ENCODE measurements at places on chromosomes 11 and 22. TPM values are rescaled to one million over a fixed set of nuclear protein-coding genes. Genes with fewer than 3 reads are reported as not detected.

OR9I1 gene
- total RNA-seq = not detected

TRIM48 gene
- not detected for total RNA-seq

PUS3 gene
- 12.4 TPM for total RNA-seq

KBTBD4 gene
- total RNA-seq = 22.5 TPM

OR51B5 gene
- total RNA-seq = not detected

C11orf86 gene
- total RNA-seq = not detected

ZNF280B gene
- total RNA-seq = 2.7 TPM

GRIK4 gene
- total RNA-seq = not detected

ZC3H12C gene
- 0.17 TPM for total RNA-seq

PTS gene
- total RNA-seq = 26.9 TPM

MIOX gene
- not detected for total RNA-seq

ART5 gene
- not detected for total RNA-seq

TNRC6B gene
- total RNA-seq = 137 TPM

DNA sequence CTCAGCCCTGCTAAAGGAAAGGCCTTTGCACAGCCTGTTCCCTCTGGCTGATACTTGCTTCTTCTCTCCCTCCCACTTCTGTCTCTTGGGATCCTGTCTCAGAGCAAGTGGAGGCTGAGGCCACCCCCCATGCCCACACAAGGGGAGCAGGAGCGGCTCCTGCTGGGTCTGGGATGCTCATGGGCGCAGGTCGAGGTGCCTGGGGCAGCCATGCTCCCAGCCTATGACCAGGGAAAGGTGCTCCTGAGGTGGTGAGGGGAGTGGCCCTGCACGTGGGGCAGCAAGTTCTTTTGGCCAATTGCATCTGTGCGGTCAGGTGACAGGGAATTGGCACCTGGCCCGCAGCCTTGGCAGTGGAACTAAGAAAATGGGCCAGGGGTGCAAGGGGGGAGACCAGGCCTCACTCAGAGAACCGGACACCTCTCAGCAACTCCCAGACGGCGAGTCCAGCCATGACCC lies 1.5 kb downstream of the MAPK11 start:
- no peaks in the 10 kb centered on the region for H3K36me3 ChIP-seq
- peaks cover 27% of the 10 kb centered on the region for H3K4me1 ChIP-seq
- no peaks in the 10 kb centered on the region for H3K27me3 ChIP-seq
- DNase-seq = no peak

- H3K27ac ChIP-seq = no peak overlapping the region
- H3K27me3 ChIP-seq = no peaks in the 10 kb centered on the region
- no peak overlapping the region for H3K4me3 ChIP-seq
- H3K4me1 ChIP-seq = no peaks in the 10 kb centered on the region
- no peak for DNase-seq
Observed at GRCh38 chr11:10588904-10589303, 20.4 kb upstream of the LYVE1 start.

- no peak overlapping the region for H3K27ac ChIP-seq
- H3K27me3 ChIP-seq = no peaks in the 10 kb centered on the region
- H3K4me1 ChIP-seq = peaks cover 3% of the 10 kb centered on the region
- no peaks in the 10 kb centered on the region for H3K36me3 ChIP-seq
- H3K4me3 ChIP-seq = no peak overlapping the region
Observed at GRCh38 chr22:37457093-37457893, 28.9 kb downstream of the MFNG start.

DNA sequence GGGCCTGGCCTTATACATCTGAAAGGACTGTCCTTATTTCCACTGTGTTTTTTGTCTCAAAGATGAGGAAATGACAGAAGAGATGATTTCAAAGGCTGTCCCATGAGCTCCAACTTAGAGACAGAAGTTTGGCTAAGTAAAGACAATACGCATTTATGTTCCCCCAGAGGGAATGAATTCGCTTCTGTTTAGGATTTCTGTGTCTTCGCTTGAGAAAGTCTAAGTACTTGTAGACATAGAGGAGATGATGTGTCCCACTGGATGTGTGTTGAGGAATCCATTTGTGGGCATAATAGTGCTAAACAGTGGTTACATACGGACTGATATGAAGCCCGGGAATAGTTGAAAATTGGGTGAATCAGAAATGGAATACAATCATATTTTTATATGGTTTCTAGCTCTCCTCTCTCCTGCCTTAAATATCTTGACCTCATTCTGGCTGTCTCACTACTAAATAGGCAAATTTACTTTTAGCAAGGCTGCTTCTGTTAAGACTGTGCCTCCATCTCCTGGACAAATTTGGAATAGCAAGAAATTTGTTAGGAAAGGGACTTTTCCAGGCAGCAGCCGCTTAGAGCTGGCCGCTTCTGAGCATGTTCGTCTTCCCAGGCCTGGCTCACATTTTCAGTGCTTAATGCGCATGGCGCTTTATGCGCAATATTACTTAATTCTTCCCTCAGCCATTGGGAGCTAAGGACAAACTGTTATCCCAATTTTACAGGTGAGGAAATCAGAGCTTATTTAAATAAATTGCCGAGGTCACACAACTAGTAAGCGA lies 1.9 kb upstream of the PEX26 start:
- H3K36me3 ChIP-seq = peaks cover 14% of the 10 kb centered on the region
- peak overlapping the region; percentile 72 for H3K27ac ChIP-seq
- H3K27me3 ChIP-seq = no peaks in the 10 kb centered on the region

GRCh38 chr11:121654843-121655536 lies 202.2 kb upstream of the SORL1-AS1 start:
- H3K36me3 ChIP-seq = no peaks in the 10 kb centered on the region
- H3K4me3 ChIP-seq = peak overlapping the region; percentile 54
- no peaks in the 10 kb centered on the region for H3K27me3 ChIP-seq
- no peak overlapping the region for H3K27ac ChIP-seq
- no peak for DNase-seq

DNA sequence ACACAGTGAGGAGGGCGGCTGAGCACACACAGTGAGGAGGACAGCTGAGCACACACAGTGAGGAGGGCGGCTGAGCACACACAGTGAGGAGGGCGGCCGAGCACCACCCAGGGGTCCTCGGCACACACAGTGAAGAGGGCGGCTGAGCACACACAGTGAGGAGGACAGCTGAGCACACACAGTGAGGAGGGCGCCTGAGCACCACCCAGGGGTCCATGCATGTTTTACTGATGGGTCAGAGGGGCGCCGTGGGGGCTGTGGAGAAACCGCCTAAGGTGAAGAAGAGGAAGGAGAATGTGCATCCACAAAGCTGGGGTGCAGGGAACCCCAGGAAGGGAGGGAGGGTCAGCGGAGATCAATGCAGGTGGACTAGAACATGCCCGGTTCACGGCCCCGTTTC lies 461.8 kb downstream of the BRD1 start:
- H3K4me3 ChIP-seq = no peak overlapping the region
- H3K27ac ChIP-seq = no peak overlapping the region
- H3K4me1 ChIP-seq = no peaks in the 10 kb centered on the region
- H3K36me3 ChIP-seq = no peaks in the 10 kb centered on the region

DNA sequence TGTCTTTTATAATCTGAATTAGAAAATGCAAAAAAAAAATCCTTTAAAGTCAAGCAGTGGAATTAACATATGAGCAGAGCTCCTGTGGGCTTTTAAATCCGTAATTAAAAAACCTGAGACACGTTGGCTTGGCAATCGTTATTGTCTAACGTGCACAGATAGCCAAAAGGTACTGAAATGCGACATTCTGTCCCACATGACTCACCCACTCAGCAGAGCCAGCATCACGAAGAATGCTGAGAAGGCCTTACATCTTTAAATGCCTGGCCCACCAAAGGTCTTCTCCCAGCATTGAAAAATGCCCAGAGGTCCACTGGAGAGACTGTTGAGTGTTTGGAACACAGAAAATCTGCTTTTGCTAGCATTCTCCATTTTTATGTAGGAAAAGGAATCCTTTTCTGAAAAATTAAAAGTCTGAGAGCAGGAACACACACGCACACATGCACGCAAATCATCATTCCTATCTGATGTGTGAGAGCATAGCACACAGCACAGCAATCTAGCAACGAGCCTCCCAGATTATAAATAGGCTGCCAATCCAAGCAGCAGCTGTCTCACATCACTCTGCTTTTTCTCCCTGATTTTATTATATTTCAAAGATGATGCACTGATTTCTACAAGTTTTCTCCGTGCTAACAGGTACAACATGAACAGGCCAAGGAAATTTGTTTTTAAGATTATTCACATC lies 94.5 kb downstream of the PHF21A start:
- H3K36me3 ChIP-seq = no peaks in the 10 kb centered on the region
- H3K4me3 ChIP-seq = no peak overlapping the region
- no peak overlapping the region for H3K27ac ChIP-seq
- no peaks in the 10 kb centered on the region for H3K27me3 ChIP-seq
- H3K4me1 ChIP-seq = no peaks in the 10 kb centered on the region
- DNase-seq = no peak

DNA sequence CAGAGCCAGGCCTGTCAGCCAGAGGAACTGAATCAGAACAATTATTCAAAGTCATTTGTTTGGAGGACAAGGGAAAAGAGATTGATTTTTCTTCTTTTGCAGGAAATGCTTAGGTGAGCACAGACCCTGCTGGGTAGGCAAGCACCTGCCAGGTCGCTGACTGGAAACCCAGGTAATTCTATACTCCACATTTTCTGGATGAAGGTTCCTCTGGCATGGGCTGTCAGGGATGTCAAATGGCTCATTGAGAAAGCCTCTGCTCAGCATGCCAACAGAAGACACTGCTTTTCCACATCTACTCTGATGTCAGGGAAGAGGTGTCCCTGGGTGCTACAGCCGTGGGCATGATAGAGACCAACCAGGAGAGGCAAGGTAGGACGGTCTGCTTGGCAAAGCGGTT lies 166.7 kb upstream of the SYN3 start:
- H3K27me3 ChIP-seq = no peaks in the 10 kb centered on the region

GRCh38 chr11:20021771-20022362 lies 138.4 kb downstream of the DBX1 start:
- no peak for DNase-seq
- no peak overlapping the region for H3K27ac ChIP-seq
- no peaks in the 10 kb centered on the region for H3K27me3 ChIP-seq

- H3K4me1 ChIP-seq = no peaks in the 10 kb centered on the region
- no peak overlapping the region for H3K4me3 ChIP-seq
- H3K27me3 ChIP-seq = no peaks in the 10 kb centered on the region
- H3K27ac ChIP-seq = no peak overlapping the region
- H3K36me3 ChIP-seq = no peaks in the 10 kb centered on the region
Observed at GRCh38 chr11:31443802-31444201, 65.6 kb downstream of the IMMP1L start.

- H3K4me1 ChIP-seq = no peaks in the 10 kb centered on the region
- H3K4me3 ChIP-seq = no peak overlapping the region
- no peaks in the 10 kb centered on the region for H3K27me3 ChIP-seq
- DNase-seq = no peak
- H3K27ac ChIP-seq = no peak overlapping the region
Observed at GRCh38 chr11:102121329-102121728, 11.1 kb downstream of the YAP1 start.

GRCh38 chr11:110317516-110317932 lies 21.1 kb upstream of the RDX start:
- no peaks in the 10 kb centered on the region for H3K27me3 ChIP-seq
- no peaks in the 10 kb centered on the region for H3K36me3 ChIP-seq
- no peak for DNase-seq
- no peak overlapping the region for H3K27ac ChIP-seq

- no peaks in the 10 kb centered on the region for H3K27me3 ChIP-seq
- H3K4me1 ChIP-seq = no peaks in the 10 kb centered on the region
- no peaks in the 10 kb centered on the region for H3K36me3 ChIP-seq
- H3K27ac ChIP-seq = no peak overlapping the region
- DNase-seq = no peak
Observed at GRCh38 chr22:32088084-32088483, 45.0 kb downstream of the SLC5A1 start.

GRCh38 chr11:4466131-4466870 lies 16.1 kb upstream of the OR52K1 start:
- no peak overlapping the region for H3K4me3 ChIP-seq
- H3K27ac ChIP-seq = no peak overlapping the region
- H3K36me3 ChIP-seq = no peaks in the 10 kb centered on the region
- no peaks in the 10 kb centered on the region for H3K4me1 ChIP-seq
- DNase-seq = no peak
- no peaks in the 10 kb centered on the region for H3K27me3 ChIP-seq

DNA sequence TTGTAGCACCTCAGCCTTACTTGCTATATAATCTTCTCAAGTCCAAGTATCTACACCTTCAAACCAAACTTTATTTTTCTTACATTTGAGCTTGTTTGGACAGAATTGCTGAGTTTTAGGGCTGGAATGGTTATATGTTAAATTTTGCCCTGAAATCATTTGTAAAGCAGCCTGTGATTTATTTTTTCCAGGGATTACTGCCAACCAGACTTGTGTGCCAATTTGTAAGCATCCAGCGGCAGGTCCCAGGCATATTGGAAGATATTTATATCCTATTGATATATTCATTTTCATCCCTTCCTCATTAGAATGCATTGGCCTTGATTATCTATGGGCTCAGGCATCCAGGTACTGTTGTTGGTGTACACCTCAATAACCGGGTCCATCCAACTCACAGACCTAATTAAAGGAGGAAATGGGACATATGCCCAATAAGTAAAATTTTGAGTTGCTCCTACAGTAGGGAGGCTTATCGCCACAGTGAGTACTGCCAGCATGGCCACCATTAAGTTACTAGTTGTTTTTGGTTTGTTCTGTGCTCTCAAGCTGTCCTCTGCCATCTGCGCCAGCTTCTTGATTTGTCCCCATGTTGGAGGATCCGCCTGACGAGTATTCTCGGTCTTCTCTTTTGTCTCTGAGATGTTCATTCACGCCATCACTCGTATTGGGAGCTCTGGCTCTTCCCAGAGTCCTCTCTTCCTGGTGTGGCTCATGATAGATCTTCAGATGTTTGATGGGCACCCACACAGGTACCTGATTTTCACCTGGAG lies 9.8 kb upstream of the DNAJB13 start:
- H3K27ac ChIP-seq = no peak overlapping the region
- H3K27me3 ChIP-seq = no peaks in the 10 kb centered on the region
- H3K36me3 ChIP-seq = no peaks in the 10 kb centered on the region
- no peak overlapping the region for H3K4me3 ChIP-seq

- H3K4me1 ChIP-seq = peaks cover 43% of the 10 kb centered on the region
- H3K36me3 ChIP-seq = peaks cover 50% of the 10 kb centered on the region
- H3K27me3 ChIP-seq = no peaks in the 10 kb centered on the region
- H3K27ac ChIP-seq = no peak overlapping the region
- DNase-seq = peak; percentile 61
Observed at GRCh38 chr11:2945031-2945756, 16.0 kb upstream of the PHLDA2 start.

DNA sequence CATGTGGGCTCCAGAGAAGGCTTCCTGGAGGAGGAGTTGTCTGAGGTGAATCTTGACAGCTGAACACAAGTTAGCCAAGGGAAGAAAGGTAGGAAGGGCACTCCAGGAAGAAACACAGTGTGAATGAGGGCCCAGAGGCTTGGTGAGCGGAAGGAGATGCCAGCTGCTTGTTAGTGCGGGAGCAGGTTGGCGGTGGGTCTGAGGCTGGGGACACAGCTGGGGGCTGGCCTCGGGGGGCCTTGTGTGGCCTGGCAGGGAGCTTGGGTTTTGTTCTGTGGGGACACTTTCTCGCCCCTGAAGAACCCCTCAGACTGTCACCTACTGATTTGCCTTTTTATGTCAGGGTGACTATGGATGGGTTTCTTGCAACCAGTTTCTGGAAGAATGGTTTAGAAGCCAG lies 160.0 kb downstream of the ST3GAL4 start:
- H3K4me1 ChIP-seq = no peaks in the 10 kb centered on the region
- no peak overlapping the region for H3K27ac ChIP-seq
- H3K27me3 ChIP-seq = no peaks in the 10 kb centered on the region
- H3K36me3 ChIP-seq = no peaks in the 10 kb centered on the region
- DNase-seq = no peak
